ENCODE measurements at places on chromosomes 3 and 15.
A peak's percentile ranks its signal among the peaks of the same experiment; 100 is the strongest.

- DNase-seq: no peak
- no peaks in the 10 kb centered on the region for H3K36me3 ChIP-seq
- H3K27me3 ChIP-seq: peaks cover 4% of the 10 kb centered on the region
- H3K4me1 ChIP-seq: no peaks in the 10 kb centered on the region
- no peak overlapping the region for H3K27ac ChIP-seq
Measured at GRCh38 chr3:43748179-43748578, 57.4 kb downstream of the ABHD5 start.

DNA sequence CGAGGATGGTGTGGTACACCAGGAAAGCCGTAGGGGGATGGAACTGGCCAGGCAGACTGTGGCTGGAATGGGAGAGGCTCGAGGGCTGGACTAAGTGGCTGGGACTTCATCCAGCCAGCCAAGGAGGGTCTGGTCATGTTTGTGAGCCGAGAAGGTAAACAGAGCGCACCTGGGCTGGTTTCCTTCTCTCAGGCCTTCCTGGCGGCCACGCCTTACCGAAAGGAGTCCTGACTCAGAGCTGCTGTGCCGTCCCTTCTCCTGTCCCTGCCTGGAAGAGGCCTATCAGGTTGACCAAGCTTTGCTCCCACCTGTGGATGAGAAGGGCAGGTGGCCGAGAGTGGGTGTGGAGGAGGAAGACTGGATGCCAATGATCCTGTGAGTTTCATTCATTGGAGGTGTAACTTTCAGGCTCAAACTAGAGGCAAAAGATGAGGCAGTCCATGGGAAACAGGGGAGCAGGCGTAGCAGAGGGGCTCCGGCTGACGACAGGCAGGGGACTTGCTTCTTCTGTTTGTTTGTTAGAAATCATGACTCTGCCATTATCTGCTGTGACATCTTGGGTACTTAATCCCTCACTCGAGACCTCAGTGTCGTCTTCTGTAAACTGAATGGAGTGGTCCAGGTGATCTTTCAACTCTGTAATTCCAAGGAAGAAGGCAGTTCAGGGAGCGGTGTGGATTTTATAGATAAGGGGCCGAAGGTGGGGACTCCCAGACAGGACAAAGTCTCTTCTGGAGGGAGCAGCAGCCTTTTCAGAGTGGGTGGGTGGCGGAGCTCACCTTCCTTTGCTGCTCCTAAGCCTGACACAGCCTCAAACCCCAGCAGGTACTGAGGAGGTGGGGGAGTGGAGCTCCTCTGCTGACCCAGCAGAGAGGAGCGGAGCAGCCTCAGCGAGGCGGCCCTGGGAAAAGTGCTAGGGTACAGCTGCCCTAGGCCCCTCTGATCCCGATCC, 71.8 kb upstream of the GATM start:
- H3K4me1 ChIP-seq: peaks cover 12% of the 10 kb centered on the region
- no peaks in the 10 kb centered on the region for H3K36me3 ChIP-seq
- no peak for DNase-seq
- no peak overlapping the region for H3K4me3 ChIP-seq
- H3K27me3 ChIP-seq: no peaks in the 10 kb centered on the region

GRCh38 chr15:85539491-85539890, 159.1 kb downstream of the AKAP13 start:
- peaks cover 7% of the 10 kb centered on the region for H3K36me3 ChIP-seq
- no peaks in the 10 kb centered on the region for H3K27me3 ChIP-seq
- DNase-seq: no peak
- H3K4me3 ChIP-seq: no peak overlapping the region

DNA sequence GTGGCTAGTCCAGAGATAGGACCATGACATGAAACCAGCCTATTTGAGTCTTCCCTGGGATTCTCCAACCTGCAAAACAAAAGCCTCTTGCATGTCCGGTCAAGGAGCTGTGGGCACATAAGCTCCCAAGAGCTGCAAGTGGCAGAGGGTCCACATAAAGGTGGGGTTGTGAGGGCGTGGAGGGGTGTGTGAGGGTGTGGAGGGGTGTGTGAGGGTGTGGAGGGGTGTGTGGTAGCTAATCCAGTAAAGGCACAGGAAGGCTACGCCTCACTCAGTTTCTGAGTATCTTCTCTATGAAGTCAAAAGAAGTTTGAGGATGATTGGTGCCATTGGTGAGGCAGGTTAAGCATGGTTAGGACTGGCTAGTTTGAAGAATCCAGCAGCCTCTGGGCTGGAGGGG, 259.4 kb upstream of the NSMCE3 start:
- no peaks in the 10 kb centered on the region for H3K36me3 ChIP-seq
- H3K27ac ChIP-seq: no peak overlapping the region
- no peak overlapping the region for H3K4me3 ChIP-seq
- no peaks in the 10 kb centered on the region for H3K4me1 ChIP-seq
- DNase-seq: no peak
- H3K27me3 ChIP-seq: no peaks in the 10 kb centered on the region

DNA sequence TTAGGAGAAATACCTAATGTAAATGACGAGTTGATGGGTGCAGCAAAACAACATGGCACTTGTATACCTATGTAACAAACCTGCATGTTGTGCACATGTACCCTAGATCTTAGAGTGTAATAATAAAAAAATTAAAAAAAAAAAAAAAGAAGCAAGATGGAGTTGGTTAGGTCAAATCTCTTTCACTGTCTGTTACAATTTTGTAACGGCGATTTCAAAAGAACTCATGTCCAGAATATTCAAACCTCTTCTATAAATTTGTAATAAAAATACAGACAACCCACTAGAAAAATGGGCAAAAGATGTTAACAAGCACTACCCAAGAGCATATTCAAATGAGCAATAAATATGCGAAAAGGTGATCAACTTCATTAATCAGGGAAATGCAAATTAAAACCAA, 5.1 kb upstream of the MTMR14 start:
- H3K27me3 ChIP-seq: no peaks in the 10 kb centered on the region
- no peak overlapping the region for H3K4me3 ChIP-seq
- H3K36me3 ChIP-seq: no peaks in the 10 kb centered on the region
- H3K4me1 ChIP-seq: peaks cover 11% of the 10 kb centered on the region
- no peak for DNase-seq

GRCh38 chr3:65093641-65094040, 405.8 kb upstream of the ADAMTS9 start:
- DNase-seq: no peak
- H3K27me3 ChIP-seq: no peaks in the 10 kb centered on the region
- H3K4me3 ChIP-seq: no peak overlapping the region

DNA sequence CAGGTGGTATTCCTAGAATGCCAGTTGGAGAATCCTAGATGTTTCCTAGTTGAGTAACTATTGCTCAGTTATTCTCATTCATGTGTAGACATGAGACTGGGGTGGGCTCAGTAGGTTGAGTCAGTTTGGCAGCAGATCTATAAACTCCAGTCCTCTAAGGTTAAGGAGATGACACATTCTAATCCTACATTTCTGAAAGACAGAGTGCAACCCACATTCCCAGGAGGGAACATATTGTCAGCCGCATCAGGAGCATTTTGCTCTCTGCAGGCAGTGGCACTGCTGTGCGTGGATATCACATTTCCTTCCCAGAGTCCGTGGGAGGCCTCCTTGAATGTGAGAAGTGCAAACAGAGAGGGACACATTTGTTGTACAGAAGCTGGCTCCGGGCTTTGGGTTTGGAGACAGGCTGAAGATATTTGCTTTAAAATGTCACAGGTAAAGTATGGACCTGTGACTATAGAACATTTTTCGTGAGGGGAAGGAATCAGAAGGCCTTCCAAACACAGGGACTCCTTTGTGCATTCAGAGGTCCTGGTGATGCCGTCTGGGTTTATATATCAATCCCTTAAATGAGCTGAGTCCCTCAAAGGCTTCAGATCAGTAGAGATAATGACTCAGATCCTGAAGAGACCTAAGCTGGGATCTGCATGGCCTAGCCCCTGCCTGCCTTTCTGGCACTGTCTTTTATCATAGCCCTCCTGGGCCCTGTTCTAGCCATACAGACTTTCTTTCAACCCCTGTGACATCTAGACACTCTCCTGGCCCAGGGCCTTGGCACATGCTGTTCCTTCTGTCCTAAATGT, 156.5 kb downstream of the CADPS start:
- H3K4me1 ChIP-seq: no peaks in the 10 kb centered on the region
- no peak overlapping the region for H3K27ac ChIP-seq
- DNase-seq: no peak
- no peaks in the 10 kb centered on the region for H3K27me3 ChIP-seq

DNA sequence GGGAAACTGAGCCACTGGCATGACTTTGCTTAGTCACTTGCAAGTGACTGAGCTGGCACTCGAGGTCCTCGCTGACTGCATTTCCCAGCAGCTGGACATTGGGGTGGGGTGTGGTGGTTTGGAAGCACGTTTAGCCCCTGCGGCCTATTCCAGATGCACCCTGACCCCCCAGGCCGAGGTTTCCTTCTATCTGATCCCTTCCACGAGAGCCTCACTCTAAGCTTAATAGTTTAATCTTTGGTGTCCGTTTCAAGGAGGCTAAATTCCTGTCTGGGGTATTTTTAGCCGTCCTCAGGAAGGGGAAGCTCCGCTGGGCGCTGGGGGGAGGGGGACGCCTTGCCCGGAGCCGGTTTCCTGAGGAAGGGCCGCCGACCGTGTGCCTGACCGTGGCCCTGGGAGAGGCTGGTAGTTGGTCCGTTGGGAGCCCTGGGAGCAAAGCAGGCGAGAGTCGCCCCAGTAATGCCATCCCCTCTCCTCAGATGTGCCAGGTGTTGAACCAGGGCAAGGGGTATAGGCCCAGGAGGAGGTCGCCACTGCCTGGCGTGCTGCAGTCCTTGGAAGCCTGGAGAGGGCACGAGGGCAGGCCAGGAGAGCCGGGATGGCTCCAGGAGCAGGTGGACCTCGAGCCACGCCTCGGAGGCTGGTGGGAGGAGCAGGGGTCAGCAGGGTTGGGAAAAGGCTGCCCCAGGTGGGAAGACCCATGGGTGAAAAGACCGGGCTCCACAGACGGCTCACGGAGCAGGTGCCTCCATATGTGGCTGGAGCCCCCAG, 37.2 kb downstream of the IDH2 start:
- peaks cover 57% of the 10 kb centered on the region for H3K4me1 ChIP-seq
- H3K4me3 ChIP-seq: no peak overlapping the region
- no peak for DNase-seq
- H3K27ac ChIP-seq: peak overlapping the region; percentile 82

DNA sequence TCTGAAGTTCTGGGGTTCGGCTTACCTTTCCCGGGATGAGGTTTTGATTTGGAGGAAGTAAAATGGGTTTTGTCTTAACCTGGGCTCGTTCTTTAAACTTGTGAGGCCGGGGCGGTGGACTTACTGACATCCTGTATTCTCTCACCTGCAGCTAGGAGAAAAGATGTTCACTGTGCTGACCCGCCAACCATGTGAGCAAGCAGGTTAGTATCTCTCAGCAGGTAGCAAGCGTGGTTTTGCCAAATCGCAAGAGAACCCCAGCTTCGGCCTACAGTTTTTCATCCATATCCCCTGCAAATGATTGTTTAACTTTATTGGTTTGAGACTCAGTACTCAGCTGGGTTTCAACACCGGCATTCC, 891 bp downstream of the ENTPD3 start:
- no peaks in the 10 kb centered on the region for H3K36me3 ChIP-seq
- peaks cover 23% of the 10 kb centered on the region for H3K27me3 ChIP-seq
- DNase-seq: no peak
